ENCODE measurements at places on chromosomes 5 and 9.

- DNase-seq: no peak
These were observed 1.6 kb upstream of the PCAT7 start for GRCh38 chr9:94553029-94553938.

DNA sequence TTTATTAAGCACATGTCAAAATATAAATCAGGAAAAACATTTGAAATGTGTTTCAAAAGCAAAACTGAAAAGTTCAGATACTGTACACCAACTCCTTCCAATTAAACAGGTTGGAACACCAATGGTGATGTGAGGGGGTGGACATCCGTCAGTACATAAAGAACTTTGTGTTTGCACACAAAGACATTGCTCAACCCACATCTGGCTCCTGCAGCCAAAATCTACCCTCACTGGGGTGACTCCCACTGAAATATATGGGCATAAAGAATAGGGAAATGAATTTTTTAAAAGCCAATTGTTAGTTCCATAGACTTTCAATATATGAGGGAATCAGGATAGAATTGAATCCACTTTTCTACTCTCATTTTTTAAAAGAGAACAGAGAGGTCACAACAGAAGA, 63.9 kb downstream of the MEGF9 start:
- DNase-seq: no peak

GRCh38 chr5:142438573-142438972, 113.8 kb upstream of the SPRY4 start:
- DNase-seq: no peak

DNA sequence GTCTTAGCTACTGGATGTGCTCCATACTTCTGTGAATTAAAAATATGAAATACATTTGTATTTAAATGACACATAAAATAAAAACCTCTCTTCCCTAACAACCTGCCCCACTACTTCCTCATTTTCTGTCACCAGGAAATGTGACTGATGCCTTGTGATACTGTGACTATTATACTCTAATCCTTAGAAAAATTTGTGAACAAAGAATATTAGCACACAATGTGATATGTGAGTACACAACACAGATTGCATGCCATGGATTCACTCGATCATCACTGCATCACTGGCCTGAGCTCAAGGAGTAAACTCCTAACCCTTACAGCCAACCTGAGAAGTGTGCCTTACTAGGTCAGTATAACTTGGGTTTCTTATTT, 281.0 kb downstream of the EFNA5 start:
- DNase-seq: no peak

DNA sequence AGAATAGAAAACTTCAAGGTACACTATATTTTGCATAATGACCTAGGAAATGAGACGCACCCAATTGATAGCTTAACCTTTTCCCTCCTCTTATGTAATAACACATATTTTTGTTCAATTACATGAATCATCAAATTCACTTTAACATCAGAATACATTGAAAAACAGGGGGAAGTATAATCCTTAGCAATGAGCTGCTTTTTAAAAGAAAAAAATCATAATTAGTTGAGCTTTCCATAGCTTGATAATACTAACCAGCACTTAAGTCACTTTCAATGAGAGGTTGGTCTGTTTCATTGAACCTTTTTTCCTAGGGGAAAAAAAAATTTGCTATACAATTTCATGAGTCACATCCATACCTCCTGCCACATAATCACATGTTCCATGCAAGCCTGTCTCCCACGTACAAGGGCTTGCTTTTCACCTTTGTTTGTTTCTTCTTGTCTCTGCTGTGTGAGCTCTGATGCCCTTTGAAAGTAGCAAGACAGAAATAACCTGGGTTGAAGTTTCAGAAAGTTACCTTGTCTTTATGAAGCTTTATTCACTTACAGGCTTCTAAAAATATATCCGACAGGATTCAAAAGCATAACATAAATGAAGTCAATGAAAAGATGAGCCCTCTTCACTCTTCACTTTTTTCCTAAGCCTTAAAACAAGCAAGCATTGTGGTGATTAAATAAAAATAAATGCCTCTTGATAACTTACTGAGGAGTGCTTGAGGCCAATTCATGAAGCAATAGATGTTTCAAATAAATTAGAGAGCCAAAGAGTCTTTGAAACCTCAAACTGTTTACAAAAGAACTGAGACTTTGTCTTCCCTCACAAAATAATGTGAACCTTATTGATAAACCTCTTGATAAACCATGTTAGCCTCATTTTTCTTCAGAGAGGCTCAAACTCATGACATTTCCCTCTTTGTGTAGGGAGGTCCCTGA, 108.5 kb downstream of the FEM1C start:
- DNase-seq: no peak
